ENCODE measurements at places on chromosomes 3 and 15. TPM values are rescaled to one million over a fixed set of nuclear protein-coding genes. Genes with fewer than 3 reads are reported as not detected.

Gene A4GNT
- not detected for total RNA-seq

Gene TF
- 31.8 TPM for total RNA-seq

Gene TMEM207
- not detected for total RNA-seq

Gene ERICH6
- 0.39 TPM for total RNA-seq

Gene ZCWPW2
- 2.5 TPM for total RNA-seq

Gene CLDN1
- total RNA-seq = 4.4 TPM

Gene SENP8
- total RNA-seq = 4.7 TPM

Gene TKT
- 92.4 TPM for total RNA-seq

Gene CCR3
- total RNA-seq = not detected

Gene SEMA3F
- 24.0 TPM for total RNA-seq

Gene ILDR1
- not detected for total RNA-seq

Gene ABHD17C
- 5.3 TPM for total RNA-seq

Gene MST1
- total RNA-seq = 11.5 TPM

Gene TADA3
- 42.0 TPM for total RNA-seq

Gene MITF
- 35.2 TPM for total RNA-seq

Gene ZKSCAN7
- 2.8 TPM for total RNA-seq

Gene DAZL
- total RNA-seq = not detected

Gene GABRR3
- not detected for total RNA-seq

Gene DHX36
- 31.4 TPM for total RNA-seq

Gene FMN1
- 5.4 TPM for total RNA-seq

Gene TRIM42
- not detected for total RNA-seq

Gene IL17RE
- 2.2 TPM for total RNA-seq

Gene DRD3
- total RNA-seq = not detected

Gene PCOLCE2
- 126 TPM for total RNA-seq

Gene SERPINI2
- 1.1 TPM for total RNA-seq

Gene GABRB3
- total RNA-seq = 56.8 TPM

Gene ZNF385D
- 7.6 TPM for total RNA-seq

Gene MKRN3
- total RNA-seq = 0.65 TPM
